Fibroblast of skin of left biceps (primary cell): ENCODE measurements at places on chromosomes 1 and 21.
A peak's percentile ranks its signal among the peaks of the same experiment; 100 is the strongest.

DNA sequence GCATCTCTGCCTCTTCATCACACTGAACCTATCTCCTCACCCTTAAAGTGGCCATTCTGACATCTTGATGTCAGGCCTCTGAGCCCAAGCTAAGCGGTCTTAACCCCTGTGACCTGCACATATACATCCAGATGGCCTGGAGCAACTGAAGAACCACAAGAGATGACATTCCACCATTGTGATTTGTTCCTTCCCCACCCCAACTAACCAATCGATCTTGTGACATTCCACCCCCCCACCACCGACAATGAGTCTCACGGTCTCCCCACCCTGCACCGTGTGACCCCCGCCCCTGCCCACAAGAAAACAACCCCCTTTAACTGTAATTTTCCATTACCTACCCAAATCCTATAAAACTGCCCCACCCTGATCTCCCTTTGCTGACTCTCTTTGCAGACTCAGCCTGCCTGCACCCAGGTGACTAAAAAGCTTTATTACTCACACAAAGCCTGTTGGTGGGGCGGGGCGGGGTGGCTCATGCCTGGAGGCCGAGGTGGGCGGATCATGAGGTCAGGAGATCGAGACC, 21.0 kb upstream of the PINK1 start:
- DNase-seq: no peak

DNA sequence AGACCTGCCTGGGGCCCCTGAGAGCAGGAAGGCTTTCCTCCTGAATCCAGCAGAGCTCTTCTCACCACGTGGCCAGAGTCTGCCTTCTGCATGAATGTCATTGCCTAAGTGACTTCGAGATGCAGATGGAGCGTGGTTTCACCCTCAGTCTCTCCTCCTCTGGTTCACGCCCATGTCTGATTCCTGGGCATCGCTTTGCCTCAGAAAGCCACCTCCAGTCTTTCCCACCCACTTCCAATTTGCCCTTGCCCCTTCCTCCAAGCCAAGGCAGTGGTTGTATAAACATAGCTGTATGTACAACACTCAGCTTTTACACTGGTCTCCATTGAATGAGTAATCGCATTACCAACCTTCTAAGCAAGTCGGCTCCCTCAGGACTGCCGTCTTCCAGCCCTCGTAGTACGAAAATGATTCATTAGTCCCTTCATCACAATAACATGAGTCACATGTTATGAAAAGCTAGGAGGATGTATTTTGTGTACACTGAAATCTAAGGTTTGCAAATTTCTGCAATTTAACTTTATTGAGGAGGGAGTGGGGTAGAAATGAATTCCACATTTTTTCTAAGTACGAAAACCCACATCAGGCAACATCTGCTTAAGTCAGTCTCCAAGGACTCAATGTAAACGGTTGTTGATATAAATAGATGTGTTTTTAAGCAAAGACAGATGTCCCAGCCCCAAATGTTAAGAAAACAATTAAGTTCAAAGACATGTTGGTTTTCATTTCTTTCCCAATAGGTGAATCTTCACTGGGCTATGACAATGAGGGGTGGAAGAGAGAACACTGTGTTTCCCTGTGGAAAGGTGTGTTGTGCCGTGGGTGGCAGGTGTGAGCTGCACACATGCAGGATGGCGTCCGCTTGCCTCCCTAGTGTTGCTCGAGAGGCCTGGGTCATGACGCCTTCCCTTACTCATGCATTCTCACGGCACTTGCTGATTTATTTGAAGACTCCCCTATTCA, 32.3 kb upstream of the ETS2 start:
- peak; percentile 96 for DNase-seq

DNA sequence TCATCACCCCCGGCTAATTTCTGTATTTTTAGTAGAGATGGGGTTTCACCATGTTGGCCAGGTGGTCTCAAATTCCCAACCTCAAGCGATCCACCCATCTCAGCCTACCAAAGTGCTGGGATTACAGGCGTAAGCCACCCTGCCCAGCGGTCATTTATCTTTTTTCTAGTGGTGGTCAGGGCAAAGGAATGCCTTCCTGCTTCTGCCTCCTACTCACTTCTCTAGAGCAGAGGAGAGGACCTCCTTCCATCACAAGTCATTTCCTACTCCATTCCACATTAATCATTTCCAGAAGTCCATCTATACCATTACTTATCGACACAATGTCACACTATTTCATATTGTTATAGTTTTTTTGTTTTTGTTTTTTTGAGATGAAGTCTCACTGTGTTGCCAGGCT, 13.3 kb downstream of the FBXO42 start:
- no peak for DNase-seq

- no peak for DNase-seq
These were observed 10.9 kb downstream of the MORC3 start for GRCh38 chr21:36330904-36331303.

- DNase-seq: no peak
These were observed 62.3 kb upstream of the RUNX1 start for GRCh38 chr21:35111321-35111930.

GRCh38 chr1:25145775-25146393, 86.4 kb downstream of the SYF2 start:
- DNase-seq: no peak

- DNase-seq: no peak
These were observed 32.0 kb downstream of the RIMS3 start for GRCh38 chr1:40633523-40633922.
